ENCODE measurements at places on chromosomes 5 and 9.

GRCh38 chr5:132414634-132415378, 45.3 kb downstream of the SLC22A5 start:
- no peak for DNase-seq

DNA sequence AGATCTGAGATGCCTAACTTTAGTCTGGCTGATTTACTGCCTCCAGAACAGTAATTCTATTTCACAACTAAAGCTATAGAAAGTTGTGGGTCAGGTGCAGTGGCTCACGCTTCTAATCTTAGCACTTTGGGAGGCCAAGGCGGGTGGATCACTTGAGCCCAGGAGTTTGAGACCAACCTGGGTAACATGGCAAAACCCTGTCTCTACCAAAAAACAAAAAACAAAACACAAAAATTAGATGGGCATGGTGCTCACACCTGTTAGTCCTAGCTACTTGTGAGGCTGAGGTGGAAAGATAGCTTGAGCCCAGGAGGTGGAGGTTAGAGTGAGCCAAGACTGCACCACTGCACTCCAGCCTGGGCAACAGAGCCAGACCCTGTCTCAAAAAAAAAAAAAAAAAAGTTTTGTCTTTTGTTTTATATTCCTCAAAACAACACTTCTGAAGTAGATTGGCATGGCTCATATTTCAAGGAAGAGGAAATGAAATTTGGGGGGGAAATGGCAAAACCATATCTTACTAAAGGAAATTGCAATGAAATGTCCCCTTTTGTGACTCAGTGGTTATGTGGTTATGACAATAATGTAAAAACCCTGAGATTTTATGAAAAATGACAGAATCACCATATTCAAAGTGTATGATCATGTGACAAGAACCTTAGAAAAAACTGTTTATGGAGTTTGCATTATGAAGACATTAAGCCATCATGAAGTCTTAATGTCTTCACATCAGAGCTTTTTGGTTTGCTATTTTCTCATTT, 16.2 kb downstream of the FNBP1 start:
- no peak for DNase-seq

DNA sequence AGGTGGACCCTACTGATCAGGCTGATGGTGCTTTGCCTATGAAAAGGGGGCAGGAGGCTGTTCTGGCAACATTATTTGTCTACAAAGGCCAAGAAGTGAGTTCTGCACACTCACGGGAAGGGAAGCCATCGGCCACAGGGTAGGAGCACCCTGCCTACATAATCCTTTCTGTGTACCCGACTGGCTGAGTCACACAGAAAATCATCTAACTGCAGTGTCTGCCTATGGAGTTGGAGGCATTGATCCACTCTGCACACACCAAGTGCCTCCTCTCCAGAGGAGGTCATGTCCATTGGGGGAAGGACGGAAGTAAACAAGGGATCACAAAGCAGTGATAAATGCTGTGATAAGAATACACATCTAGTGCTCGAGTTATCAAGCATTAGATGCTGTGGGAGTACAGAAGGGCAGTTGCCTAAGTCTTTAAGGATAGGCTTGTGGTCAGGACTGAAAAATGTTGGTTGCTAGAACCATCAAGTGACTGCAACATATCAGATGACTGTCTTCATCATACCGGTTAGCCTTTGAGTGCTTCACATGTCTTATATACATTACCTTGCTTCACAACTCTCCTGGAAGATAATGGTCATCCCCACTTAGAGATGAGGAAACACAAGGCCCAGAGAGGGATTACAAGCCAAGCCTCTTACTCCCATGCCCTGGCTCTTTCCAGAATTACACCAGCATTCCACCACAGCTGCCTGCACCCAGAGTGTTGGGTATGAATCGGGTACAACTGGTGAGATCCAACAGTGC, 1.3 kb upstream of the SLC2A8 start:
- no peak for DNase-seq

DNA sequence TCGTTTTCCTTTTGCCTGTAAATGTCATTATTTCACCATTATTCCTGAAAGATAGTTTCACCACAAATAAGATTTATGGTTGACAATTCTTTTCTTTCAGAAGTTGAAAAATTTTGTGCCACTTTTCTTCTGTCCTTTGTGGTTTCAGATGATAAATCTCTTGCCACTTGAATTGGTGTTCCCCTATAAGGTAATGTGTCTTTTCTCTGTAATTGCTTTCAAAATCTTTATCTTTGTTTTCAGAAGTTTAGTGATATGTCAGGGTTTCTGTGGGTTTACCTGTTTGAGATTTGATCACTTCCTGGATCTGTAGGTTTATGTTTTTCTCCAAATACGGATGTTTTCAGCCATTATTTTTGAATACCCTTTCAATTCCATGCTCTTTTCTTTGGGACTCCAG, 14.6 kb downstream of the RASA1 start:
- DNase-seq: no peak

- DNase-seq: no peak
Observed at GRCh38 chr5:53820802-53821171, 260.3 kb downstream of the NDUFS4 start.

DNA sequence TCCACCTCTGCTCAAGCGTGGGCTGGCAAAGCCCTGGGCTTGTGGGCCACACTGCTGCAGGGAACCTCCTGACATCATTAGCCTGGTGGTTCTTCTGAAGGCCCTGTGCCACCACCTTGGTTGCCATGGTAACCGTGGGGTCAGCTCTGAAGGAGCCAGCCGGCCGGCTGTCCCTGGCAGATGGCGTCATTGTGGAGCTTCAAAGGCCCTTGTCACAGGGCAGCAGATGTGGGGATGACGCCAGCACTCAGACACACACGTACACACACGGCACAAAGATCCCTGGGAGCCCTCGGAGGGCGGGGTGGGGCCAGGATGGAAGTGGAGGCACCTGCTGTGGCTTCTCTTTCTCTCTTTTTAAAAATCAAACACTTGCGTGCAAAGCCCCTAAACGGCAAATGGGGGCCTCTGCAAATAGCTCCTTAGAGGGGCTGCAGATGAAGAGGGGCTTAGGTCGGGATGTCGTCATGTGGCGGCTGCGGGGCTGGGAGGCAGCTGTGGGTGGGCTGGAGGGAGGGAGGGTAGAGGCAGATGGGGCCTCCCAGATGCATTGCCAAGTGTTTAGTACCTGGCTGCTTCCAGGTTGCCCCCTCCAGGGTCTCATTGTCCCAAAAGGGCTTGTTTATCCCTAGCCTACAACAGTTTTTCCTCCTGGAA, 19.5 kb upstream of the RPL26L1 start:
- no peak for DNase-seq

DNA sequence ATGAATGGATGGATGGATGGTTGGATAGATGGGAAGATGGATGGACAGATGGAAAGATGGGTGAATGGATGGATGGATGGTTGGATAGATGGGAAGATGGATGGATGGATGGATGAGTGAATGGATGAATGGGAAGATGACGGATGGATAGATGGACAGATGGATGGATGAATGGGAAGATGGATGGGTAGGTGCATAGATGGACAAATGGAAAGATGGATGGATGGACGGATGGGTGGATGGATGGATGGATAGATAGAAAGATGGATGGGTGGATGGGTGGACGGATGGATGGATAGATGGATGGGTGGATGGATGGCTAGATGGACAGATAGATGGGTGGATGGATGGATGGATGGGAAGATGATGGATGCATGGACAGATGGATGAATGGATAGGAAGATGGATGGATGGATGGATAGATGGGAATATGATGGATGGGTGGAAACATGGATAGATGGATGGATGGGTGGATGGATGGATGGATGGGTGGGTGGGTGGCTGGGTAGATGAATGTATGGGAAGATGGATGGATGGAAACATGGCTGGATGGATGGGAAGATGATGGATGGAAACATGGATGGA, 16.5 kb upstream of the EXOC3 start:
- no peak for DNase-seq

- peak; percentile 62 for DNase-seq
Observed at GRCh38 chr9:130682421-130683121, 11.0 kb upstream of the EXOSC2 start.

- DNase-seq: no peak
Observed at GRCh38 chr9:9538766-9539165, 1074.0 kb downstream of the PTPRD start.

GRCh38 chr5:37071901-37072581, 177.1 kb downstream of the CPLANE1 start:
- DNase-seq: no peak

DNA sequence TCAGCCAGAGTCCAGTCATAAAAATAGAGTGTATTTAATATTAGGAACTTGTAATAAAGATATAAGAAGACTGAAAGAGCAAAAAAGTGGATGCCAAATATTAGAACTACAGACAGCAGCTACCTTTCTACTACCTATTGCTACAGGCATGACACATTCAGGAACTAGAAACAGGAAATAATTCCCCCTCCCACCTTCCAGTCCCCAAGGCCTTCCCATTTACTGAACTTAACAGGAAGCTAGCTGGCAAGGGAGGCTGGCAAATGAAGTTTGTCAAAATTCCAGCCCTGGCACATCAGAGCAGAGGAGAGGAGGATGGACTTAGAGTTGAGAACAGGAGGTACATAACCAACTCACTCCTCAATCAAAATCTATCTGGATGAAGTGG, 50.2 kb upstream of the RIC1 start:
- no peak for DNase-seq

DNA sequence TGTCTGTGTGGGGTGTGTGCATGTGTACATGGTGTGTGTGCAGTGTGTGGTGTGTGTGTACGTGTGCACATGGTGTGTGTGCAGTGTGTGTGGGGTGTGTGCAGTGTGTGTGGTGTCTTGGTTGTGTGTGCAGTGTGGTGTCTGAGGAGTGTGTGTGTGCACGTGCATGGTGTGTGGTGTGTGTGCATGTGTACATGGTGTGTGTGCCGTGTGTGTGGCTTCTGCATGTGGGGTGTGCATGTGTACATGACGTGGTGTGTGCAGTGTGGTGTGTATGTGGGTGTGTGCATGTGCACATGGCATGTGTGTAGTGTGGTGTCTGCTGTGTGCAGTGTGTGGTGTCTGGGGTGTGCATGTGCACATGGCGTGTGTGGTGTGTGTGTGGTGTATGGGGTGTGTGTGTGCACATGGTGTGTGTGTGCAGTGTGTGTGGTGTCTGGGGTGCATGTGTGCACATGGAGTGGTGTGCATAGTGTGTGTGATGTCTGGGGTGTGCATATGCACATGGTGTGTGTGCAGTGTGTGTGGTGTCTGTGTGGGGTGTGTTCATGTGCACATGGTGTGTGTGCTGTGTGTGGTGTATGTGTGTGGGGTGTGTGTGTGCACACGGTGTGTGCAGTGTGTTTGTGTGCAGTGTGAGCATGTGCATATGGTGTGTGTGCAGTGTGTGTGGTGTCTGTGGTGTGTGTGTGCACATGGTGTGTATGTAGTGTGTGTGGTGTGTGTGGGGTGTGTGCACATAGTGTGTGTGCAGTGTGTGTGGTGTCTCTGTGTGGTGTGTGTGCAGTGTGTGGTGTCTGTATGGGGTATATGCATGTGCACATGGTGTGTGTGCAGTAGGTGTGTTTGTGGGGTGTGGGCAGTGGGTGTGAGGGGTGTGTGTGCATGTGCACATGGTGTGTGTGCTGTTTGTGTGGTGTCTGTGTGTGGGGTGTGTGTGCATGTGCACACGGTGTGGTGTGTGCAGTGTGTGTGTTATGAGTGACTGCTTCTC, 40.6 kb upstream of the ZNG1F start:
- no peak for DNase-seq

DNA sequence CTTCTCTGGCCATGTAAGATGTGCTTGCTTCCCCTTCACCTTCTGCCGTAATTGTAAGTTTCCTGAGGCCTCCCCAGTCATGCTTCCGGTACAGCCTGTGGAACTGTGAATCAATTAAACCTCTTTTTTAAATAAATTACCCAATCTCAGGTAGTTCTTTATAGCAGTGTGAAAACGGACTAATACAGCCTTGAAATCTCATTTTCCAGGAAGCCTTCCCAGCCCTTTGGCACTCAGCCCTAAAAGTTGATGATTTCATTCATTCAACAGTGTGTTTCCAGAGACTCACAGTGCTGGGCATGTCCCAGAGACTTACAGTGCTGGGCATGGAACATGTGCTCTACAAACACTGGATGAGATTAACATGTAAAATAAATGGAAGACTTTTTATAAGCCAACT, 135.8 kb downstream of the DCP2 start:
- no peak for DNase-seq

- DNase-seq: no peak
Observed at GRCh38 chr9:113375057-113376023, 1.4 kb downstream of the HDHD3 start.

Data from NCI-H1417 treated with DMSO at 0.1 percent for 48 hours (cell line).